Cardiac fibroblast (primary cell): ENCODE measurements at places on chromosomes 12 and 14.

GRCh38 chr12:1122786-1123185 lies 131.8 kb downstream of the ERC1 start:
- DNase-seq, result no peak

DNA sequence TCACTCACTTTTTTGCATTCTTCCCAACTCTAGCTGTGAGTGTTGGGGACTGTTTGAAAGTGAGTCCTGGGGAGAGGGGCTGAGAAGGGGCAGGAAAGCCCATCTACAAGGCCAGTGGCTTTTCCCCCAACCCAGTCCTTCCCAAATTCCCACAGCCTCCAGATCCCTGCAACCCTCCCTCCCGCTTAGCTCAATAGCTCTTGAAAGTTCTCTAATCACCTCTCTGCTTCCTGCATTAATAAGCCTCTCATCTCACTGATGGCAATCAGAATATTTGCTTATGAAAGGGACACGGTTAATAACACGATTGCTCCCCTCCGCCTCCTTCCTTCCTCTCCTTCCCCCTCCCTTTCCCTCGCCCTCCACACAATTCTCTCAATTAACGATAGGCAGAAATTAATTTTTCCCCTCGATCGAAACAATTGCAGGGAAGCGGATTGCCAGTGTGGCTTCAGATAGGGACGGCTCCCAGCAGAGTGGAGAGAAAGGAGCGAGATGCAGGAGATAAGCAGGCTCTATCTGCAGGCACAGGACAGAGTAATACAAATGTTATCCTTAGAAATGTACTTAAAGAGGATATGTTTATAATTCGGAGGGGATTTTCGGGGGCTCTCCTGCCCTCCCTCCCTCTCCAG lies 15.1 kb upstream of the GPATCH2L start:
- DNase-seq, result no peak

DNA sequence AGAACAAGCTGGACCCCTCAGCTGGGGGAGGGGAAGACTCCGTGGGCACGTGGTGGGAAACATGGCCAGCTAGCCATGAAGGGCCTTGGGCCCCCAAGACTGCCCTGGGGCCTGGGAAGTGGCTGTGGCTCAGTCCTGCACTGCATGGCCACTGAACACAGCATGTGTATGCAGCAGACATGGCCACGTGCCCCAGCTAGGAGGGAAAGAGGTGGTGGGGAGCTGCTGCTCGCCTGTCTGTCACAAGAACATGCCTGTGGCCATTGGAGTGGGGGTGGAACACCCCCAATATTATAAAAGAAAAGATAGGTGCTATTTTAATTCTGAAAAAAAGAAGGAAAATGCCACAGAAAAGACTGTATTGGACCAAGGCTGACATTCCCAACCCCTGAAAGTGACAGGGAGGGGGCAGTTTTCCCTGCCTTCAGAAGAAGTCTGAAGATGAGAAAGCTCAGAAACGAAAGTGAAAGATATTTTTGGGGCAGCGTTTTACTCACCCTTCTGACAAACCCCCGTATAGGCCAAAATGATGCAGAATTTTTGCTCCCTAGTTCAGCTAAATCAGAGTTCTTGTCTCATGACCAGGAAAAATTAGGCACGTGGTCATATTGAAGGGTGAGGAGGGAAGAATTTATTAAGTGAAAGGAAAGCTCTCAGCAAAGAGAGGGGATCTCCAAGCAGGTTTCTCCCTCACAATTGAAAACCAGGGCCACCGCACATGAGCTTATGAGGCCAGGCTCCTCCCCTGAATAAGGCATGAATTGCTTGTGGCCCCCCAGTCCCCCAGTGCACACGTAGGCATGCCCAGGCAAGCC lies 35.2 kb upstream of the PCNX1 start:
- DNase-seq, result no peak

- no peak for DNase-seq
Observed at GRCh38 chr14:100605230-100605629, 18.0 kb upstream of the BEGAIN start.

- peak; percentile 26 for DNase-seq
Observed at GRCh38 chr14:91367173-91368171, 50.1 kb downstream of the CCDC88C start.

DNA sequence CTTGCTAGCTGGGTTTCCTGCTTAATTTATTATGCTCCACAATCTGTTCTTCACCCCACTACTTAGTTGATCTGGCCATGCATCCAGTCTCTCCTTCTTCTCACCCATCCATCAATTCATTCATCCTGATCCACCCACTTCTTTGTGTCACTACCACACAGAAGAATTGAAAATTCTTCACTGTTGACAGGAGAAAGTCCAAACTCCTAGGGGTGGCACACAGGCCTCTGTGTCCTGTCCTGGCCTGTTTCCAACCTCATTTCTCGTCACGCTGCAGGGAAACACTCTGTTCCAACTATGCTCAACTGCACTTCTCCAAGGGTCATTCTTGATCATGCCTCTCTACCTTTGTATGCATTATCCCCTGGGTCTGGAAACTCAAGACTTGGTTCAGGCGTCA lies 10.6 kb upstream of the KRT83 start:
- no peak for DNase-seq

- no peak for DNase-seq
Observed at GRCh38 chr12:72872996-72873395, 600.8 kb downstream of the TRHDE start.

- DNase-seq, result no peak
Observed at GRCh38 chr12:121649322-121649721, 20.1 kb downstream of the MORN3 start.

GRCh38 chr14:56127156-56127555 lies 8.9 kb downstream of the PELI2 start:
- DNase-seq, result no peak

- DNase-seq, result no peak
Observed at GRCh38 chr12:91935296-91935695, 210.3 kb downstream of the BTG1 start.

DNA sequence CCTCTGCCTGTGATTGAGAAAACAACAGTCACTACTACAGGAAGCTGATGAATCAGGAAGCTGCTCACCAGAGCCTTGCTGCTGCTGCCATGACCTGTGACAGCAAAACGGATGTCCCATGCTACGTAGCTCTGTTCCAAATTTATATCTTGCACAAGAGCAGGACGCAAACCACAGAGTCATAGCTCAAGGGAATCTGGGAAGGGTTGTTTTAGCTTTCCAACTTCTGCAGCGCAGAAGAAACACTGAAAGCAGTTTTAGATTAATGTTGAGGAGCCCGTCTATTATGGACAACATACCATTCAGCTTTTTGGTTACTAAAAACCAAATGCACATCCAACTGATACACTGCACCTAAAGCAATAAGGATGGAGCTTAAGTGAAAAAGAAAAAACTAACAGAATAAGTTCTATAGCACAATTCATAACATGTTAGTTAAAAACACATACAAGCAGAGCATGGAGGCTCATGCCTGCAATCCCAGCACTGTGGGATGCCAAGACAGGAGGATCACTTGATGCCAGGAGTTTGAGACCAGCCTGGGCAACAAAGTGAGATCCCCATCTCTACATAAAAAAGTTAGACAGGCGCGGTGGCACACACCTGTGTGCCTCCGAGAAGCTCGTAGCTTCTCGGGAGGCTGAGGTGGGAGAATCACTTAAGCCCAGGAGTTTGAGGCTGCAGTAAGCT lies 1.7 kb upstream of the ANKRD33 start:
- peak; percentile 98 for DNase-seq

DNA sequence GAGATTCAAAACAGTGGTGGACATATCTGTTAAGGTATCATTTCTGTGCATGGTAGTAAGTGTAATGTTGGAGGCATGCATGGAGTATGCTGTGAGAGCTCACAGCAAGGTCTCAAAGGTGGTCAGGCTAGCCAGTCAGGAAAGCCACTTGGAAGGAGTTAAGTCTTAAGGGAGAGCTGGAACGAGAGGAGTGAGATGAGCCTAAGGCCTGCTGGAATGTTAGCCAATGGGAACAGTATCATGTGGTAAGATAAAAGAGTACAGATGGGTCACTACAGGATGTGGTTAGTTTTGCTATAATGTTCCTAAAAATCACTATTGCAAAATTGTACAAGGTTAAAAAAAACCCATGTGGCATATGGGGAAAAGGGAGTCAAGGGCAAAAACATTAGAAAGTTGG lies 311.7 kb upstream of the E2F7 start:
- peak; percentile 61 for DNase-seq

DNA sequence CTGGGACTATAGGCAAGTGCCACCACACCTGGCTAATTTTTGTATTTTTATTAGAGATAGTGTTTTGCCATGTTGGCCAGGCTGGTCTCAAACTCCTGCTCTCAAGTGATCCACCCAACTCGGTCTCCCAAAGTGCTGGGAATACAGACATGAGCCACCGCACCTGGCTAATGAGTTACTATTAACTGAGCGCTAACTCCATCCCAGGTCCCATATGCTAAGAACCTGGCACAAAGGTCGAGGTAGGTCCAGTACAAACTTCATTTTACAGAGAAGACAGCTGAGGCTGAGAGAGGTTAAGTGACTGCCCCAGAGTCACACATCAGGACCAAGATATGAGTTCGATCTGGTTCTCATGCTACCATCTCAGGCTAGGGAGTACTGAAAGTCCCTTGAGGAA lies 4.5 kb upstream of the PLA2G1B start:
- no peak for DNase-seq

DNA sequence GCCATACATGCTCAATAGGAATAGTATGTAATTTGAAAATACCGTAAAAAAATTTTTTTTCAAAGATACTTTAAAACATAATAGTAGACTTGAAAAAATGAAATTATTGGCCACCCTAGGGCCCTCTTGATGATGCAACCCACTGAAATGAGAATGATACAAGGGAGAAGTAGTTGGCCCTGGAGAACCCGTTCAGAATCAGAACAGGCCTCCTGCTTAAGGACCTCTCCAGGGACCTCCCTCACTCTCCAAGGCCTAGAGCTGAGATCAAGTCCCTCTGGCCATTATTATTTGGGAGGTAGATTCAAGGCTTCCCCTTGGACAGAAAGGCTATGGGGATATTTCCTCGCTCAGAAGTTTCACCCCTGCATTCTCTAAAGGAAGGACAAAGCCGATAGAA lies 11.9 kb downstream of the LALBA start:
- no peak for DNase-seq

DNA sequence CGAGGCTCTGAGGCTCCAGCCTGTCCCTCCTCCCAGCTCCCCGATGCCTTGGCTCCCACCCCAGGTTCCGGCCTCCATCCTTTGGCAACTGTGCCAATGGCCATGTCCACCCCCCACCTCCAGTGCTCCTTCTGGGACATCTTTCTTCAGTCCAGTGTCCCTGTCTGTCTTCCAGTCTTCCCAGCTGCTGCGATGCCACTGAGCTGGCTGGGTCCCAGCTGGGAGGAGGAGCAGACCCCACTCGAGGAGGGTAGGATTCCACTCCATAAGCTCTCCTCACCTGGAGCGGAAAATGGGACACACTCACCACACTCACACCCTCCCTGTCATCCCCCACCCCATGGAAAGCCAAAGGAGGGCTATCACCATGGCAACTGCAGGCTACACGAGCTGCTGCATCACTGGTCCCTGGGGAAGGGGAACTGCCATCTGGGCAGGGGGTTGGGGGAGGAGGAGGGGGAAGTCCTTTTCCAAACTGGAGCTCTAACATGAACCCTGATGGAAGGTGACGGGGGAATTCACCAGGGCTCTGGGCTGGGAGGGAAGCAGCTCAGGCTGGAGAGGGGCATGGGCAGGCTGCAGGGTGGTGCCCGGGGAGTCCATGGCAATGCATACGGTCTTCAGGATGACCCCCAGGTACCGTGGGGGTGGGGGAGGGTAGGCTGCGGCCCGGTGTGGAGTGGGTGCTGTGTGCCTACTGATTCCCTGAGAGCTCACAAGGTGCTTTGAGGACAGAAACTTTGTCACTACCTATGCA lies 94.3 kb downstream of the LRRC74A start:
- peak; percentile 71 for DNase-seq

GRCh38 chr12:115351514-115352077 lies 667.6 kb upstream of the TBX3 start:
- DNase-seq, result peak; percentile 88

DNA sequence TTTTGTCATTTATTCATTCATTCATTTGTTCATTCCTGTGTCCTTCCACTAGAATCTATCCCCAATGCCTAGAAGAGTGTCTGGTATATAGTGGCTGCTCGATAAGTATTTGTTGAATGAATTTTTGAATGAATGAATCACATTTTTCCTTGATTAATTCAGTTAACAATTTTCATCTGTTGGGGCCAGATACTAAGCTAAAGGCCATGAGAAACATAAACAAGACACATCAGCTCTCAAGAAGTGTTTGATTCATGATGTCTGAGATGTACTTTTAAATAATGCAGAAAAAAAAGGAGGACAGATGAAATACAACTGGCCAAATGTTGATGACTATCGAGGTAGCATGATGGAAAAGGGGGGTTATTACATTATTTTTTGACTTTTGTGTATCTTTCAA lies 48.1 kb upstream of the TMED10 start:
- DNase-seq, result peak; percentile 27

DNA sequence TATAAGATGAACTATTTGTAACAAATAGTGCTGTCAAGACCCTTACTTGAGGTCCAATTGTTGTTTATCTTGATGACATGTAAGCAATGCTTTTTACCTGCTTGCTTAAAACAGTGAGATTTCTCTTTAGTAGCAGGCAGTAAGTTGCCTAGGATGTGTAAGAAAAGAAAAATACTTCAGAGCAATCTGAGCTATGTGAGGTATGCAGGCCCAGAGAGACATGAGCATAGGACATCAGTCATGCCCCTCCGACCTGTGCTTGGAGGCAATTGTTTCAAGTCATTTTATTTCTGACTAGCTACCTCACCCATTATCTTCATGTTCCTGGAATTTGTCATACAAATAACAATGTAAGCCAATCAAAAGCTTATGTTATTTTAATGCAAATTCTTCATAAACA lies 930.6 kb upstream of the FBXO33 start:
- no peak for DNase-seq

DNA sequence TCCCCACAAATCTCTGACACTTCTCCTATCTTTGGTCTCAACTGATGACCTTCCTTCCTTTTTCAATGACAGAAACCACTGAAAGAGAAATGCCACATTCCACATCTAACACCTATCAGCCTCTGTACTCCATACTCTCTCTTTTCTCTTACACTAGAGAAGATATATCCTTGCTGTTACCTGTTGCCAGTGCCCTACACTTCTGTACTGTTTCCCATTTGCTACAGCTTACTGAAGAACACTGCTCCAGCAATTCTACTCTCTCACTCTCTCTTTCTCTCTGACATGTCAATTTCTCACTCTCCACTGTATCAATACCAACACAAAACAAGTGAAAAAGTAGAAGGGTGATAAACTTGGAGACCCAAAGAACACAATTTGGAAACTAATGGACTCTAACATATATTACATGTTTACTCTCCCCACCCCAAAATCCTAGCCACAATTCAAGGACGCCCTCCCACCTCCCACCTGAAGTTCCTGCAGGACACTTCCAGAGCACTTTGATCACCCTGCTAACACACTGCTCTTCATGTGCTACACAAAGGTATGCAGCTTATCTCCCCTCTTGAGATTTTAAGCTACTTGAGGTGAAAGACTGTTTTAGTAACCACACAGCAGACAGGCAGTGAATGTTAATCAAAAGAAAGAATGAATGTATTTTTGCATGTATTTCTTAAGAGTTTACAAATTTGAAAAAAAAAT lies 95.0 kb downstream of the MED13L start:
- DNase-seq, result no peak
